Stimulated activated CD8-positive, alpha-beta memory T cell treated with anti-CD3 and anti-CD28 coated beads, Interleukin-4, amount 100 ng/mL, for 1 hour (primary cell): ENCODE measurements at places on chromosomes 5 and 9.

DNA sequence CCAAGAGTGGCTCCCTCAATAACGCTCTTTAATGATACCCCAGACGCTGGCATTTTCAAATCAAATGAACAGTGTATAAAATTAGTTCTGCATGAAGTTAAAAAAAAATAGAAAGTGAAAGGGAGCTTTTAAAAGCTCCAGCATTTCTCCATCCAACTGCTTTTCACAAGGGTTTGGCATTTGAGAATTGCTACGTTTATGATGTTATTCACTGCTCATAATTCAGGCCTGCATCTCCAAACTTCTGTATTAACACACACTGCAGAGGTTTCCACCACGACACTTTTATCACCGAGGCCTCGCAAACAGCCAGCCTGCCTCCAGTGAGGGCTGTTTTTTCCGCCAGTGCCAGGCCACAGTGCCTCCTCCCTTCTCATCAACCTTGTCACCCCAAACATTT lies 205.5 kb upstream of the EFNA5 start:
- DNase-seq: no peak

- DNase-seq: no peak
Observed at GRCh38 chr5:77312413-77312812, 101.9 kb downstream of the PDE8B start.

GRCh38 chr9:468766-469426 lies 254.2 kb downstream of the DOCK8 start:
- DNase-seq: no peak

- no peak for DNase-seq
Observed at GRCh38 chr5:125198270-125198974, 452.0 kb upstream of the ZNF608 start.

DNA sequence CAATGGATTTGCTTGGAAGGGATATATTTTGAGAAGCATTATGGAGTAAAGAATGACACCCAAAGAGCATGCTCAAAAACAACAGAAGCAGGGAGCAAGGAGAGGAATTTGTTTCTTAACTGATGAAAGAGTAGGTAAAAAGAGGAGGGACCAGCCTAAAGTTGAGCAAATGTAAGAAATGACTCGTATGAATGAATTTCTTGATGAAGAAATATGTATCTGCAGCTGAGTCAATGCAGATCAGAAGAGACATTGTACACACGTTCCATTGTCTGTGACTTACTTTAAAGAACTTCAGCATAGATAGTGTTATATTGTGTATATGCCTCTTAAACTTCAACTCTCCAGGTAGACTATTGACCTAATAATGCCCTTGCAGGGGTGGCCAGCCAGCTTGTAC lies 112.7 kb upstream of the NREP start:
- DNase-seq: no peak

- no peak for DNase-seq
Observed at GRCh38 chr5:90767710-90768109, 209.1 kb downstream of the ADGRV1 start.

DNA sequence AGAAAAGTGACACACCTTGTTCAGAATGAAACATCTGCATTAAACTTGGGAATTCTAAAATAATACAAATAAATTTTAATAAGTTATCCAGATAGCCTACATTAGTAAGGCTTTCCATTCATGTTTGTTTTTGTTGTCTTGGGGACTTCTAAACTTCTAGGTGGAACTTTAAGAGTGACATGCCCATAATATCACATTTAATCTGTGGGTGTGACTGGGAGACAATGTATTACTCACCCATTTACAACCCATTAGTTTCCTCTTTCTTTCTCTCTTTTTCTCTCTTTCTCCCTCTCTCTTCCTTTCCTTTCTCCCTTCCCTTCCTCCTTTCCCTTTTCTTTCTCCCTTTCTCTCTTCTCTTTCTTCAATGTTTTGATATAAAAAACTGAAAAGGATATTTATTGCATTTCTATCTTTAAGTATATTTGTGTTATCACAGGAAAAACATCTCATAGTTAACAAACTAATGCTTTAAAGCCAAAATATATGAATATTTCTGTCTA lies 12.5 kb upstream of the PTGER4 start:
- no peak for DNase-seq

DNA sequence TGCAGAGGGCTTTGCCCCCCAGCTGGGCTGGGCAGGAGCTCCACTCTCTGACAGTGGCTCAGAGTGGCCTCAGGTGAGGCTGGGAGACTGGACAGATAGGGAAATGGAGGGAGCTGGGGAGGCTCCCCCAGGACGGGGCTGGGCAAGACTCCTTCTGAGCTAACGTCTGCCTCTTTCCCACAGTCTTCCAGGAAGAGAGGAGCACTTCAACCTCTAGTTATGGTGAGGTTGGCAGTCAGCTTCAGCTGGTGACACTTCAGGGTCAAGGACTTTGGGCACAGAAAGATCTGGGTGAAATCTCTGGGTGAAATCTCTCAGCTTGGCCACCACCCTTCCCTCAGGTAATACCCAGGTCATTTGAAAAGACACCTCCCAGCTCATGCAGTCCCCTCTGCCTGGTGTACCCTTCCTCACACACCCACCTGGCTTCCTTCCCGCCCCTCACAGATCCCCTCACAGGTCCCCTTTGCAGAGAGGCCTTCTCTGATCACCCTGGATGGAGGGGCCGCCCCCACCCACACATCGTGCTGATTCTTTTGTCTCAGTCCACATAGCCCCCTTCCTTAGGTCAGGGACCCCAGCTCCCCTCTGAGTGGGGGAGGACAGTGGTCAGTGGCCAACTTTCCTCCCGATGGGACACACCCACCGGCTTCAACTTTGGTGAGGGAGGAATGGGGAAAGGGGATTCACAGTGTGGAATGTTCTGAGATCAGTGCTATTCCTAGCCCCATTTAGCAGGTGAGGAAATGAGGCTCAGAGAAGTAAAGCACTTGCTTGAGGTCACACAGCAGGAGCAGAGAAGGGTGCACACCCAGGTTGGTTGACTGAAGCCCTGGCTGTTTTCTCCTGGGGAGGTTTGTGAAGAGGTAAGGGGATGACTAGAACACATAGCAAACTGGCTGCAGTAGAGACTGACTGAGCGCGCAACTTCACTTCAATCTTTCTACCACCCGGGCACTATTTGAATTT lies 15.8 kb upstream of the NEURL1B start:
- no peak for DNase-seq
